Activated naive CD4-positive, alpha-beta T cell (primary cell): ENCODE measurements at places on chromosomes 6 and 20.

- no peak for DNase-seq
Observed at GRCh38 chr6:146650799-146651481, 52.2 kb downstream of the ADGB start.

DNA sequence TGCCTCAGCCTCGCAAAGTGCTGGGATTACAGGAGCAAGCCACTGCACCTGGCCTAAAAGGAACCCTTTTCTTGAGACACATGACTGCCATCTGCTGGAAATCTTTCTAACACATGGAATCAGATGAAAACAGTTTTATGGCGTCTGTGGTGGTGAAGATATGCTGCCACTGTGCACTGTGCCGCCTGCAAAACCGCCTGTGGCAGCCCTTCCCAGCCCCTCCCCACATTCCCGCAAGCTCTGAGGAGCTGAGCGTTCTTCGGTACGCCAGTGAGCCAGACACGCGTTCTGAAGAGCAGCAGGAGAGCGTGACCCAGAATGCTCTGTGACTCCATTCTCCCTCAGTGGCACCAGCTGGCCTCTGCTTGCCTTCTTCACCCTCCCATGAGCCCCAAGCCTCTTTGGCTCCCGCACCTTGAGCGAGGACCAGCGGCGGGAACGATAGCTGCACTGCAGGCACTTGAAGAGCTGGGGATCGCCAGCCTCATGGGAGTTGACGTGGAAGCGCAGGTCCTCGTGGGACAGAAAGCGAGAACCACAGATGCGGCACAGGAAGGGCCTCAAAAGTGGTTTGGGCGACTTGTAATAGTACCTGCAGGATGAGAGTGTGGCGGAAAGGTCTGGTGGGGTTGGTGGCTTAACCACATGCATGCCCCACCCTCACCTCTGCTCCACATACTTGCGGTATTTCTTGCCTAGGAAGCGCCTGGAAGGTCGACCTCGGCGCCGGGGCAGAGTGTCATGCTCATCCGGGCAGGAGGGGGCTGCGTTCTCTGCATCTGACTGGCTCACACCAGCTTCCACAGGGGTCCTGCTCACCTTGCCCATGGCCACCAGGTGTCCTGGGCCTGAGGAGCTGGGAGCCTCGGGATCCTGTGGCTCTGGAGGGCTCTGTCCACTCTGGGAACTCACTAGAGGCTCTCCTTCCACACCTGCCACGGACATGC is 8.7 kb downstream of the ZNF335 start:
- DNase-seq = no peak

- DNase-seq = no peak
Observed at GRCh38 chr20:62732031-62732760, 23.6 kb downstream of the NTSR1 start.

GRCh38 chr6:86723729-86724128 is 213.6 kb upstream of the HTR1E start:
- no peak for DNase-seq

GRCh38 chr6:22468256-22468965 is 101.0 kb upstream of the HDGFL1 start:
- no peak for DNase-seq

DNA sequence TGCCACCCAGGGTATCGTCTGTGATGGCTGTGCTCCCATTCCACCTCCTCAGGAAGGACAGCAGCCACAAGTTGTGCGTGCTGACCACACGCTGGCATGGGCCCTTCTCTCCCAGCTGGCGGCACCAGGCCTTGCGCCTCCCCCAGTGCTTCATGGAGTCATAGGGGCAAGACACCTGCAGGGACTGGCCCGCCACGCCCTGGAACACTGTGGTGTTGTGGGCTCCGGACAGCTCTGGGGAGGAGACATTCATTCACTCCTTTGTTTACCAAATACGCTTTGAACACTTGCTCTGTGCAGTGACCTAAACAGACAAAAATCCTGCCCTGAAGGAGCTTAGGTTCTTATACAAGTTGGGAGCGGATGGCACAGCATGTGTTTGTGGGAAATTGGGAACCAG is 1.5 kb downstream of the TREM2 start:
- DNase-seq = no peak

DNA sequence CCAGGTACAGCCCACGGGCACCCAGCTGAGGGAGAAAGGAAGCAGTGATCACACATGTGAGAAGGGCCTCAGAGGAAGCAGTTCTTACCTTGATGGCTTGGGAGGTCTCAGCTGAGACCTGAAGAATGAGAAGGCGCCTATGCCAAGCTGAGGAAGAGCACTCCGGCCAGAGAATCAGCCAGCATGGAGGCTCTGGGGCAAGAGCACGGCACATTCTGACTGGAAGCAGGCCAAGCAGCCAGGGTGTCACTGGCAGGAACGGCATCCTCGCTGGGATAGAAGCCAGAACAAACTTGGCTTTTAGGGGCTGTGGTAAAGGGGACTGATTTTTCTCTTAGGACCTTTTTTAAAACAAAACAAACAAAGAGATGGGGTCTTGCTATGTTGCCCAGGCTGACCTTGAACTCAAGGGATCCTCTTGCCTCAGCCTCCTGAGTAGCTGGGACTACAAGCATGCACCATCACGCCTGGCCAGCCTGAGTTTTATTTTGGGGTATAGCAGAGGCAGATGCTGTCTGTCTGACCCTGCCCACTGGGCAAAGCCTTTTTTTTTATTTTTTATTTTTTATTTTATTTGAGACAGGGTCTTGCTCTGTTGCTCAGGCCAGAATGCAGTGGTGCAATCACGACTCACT is 17.6 kb downstream of the GHRH start:
- no peak for DNase-seq

GRCh38 chr20:39630215-39630908 is 668.2 kb downstream of the DHX35 start:
- DNase-seq = no peak

DNA sequence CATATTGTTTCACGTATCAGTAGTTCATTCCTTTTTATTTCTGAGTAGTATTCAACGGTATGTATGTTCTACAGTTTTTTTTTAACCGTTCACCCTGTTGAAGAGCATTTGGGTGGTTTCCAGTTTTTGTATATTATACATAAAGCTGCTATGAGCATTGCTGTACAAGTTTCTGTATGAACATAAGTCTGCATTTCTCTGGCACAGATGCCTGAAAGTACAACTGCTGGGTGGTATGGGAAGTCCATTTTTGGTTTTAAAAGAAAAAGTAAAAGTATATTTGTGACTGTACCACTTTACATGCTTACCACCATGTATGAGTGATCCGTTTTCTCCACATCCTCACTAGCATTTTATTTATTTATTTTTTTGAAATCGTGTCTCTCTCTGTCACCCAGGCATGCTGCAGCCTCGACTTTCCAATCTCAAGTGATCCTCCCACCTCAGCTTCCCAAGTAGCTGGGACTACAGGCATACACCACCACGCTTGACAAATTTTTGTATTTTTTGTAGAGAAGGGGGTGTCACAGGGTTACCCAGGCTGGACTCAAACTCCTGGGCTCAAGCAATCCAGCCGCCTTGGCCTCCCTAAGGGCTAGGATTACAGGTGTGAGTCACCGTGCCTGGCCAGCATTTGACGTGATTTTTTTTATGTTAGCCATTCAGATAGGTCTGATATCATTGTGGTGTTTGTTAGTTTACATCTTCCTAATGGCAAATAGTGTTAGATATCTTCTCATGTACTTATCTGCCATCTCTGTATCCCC is 11.0 kb upstream of the SIM1 start:
- DNase-seq = no peak

- DNase-seq = no peak
Observed at GRCh38 chr6:73234733-73235132, 9.4 kb upstream of the KHDC1L start.

DNA sequence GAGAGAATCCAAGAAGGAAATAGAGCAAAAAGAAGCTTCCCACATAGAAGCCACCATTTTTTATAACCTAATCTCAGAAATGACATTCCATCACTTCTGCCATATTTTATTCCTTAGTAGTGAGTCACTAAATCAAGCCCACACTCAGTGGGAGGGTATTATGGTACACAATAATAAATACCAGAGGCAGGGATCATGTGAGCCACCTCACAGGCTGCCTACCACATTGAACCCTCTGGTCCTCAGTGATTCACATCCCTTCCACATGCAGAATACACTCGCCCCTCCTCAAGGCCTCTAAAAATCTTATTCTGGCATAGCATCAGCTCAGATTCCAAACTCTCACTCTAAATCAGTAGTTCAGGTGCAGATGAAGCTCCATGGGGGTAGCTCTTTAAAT is 49.4 kb downstream of the TMC2 start:
- no peak for DNase-seq

- no peak for DNase-seq
Observed at GRCh38 chr6:137968455-137968804, 101.4 kb downstream of the TNFAIP3 start.

- DNase-seq = no peak
Observed at GRCh38 chr20:44203161-44203560, 7.4 kb downstream of the OSER1 start.

DNA sequence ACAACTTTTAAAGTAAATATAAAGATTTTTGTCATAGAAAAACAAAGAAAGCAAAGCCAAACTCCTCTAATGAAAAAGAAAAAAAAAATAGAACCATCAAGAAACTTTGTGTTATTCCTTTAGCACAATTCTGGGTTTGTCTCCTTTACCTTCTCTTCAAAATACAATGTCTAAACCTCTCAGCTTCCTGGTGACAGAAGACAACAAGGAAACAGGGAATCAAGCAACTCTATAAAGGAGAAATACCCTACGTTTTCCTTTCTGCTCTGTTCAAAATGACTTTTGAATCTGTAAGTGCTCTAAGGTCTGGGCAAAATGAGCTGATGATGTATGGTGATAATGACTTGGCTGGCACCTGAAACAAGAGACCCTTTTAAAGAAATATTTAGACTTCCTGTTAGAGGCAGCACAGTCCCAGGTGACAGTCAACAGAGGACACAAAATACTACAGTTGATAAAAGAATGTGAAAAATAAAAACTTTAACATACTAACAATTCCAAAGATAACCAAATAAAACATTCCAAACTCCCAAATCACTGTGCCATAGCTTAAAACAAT is 101.4 kb downstream of the PRDM1 start:
- DNase-seq = no peak

GRCh38 chr6:159013229-159013628 is 13.2 kb upstream of the RSPH3 start:
- DNase-seq = no peak

DNA sequence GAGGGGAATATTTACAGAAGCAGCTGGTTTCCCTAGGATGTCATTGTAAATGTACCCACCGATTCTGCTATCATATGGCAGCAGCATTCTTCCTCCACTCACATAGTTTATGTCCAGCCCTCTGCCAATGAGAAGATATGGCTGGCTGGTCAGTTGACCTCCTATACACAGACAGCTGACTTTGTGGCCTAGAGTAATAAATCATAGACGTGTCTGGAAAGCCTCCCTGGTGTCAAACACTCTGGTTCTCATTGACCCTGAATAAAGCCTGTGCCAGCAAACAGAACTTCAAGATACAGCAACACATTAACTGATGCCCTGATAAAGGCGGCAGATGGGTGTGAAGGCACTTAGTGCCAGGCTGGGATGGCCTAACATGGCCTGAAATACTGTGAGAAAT is 52.6 kb downstream of the GPR63 start:
- DNase-seq = no peak

- DNase-seq = no peak
Observed at GRCh38 chr6:43903739-43904290, 133.8 kb downstream of the VEGFA start.

DNA sequence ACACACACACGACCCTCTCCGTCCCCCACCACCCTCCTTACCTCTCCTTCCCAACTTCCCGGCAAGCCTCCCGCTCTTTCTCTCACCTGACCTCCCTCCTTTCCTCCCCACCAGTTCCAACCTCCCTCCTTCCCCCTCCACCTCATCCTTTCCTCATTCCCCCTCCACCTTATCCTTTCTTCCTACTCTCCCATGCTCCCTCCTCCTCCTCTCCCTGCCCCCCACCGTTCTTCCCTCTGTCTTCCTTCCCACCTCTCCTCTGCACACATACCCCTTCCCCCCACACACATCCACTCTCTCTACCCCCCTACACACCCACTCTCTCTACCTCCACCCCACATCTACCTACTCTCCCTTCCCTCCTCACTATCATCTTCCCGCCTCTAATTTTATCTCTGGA is 144.2 kb downstream of the TBC1D32 start:
- DNase-seq = no peak

- no peak for DNase-seq
Observed at GRCh38 chr20:5973971-5974370, 23.5 kb downstream of the MCM8 start.

DNA sequence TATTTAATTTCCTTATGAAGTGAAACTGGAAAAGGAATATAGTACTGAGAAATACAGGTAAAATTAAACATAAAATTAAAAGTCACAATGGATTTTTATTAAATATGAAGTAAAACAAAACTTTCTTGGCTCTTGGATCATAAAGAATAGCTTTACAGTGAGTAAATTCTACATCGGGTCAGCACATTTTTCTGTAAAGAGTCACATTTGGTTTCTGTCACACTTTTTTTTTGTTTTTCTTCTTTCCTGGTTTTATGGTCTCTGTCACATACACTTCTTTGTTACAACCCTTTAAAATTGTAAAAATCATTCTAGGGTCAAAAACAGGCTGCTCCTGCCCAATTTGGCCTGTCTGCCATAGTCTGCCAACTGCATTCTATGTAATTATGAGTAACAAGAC is 254.4 kb upstream of the POU3F2 start:
- DNase-seq = no peak

- no peak for DNase-seq
Observed at GRCh38 chr6:54805077-54805476, 41.5 kb upstream of the FAM83B start.

- DNase-seq = no peak
Observed at GRCh38 chr6:110125361-110125760, 54.1 kb downstream of the WASF1 start.

DNA sequence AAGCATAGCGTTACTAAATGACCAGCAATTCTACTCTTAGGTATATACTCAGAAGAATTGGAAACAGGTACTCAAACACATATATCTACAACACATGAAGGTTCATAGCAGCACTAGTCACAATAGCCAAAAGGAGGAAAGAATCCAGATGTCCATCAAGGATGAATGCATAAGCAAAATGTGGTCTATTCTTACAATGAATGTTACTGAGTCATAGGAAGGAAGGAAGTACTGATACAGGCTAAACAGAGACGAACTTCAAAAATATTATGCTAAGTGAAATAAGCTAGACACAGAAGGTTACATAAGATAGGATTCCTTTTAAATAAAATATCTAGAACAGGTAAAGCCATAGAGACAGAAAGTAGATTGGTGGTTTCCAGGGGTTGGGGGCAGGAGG is 93.5 kb downstream of the MAP3K7 start:
- DNase-seq = no peak

DNA sequence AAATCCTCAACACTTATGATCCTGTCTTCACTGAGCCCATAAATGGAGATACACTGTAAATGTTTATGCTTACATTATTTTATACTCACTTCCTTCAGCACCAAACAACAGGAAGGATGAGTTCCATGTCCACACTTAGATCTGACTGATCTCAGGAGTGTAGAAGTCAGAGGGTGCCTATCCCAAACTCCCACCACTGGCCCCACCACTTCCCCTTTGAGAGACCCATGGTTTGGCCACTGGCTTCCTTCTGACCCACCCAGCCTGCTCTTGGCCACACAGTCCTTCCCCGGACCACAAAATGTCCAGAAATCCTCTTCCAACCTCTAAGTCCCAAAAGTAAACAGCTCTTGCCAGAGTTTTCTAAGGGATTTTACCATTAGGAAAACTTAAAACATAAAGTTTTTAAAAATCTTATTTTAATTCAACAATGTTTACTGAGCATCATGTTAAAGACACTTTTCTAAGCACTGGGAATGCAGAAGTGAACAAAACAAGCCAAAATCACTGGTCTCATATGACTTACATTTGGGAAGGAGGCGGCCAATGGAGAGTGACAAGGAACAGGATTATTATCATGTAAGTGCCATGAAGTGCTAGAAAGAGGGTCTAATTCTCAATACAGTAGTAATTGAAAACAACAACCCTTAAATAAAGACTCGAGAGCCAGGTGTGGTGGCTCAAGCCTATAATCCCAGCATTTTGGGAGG is 103.8 kb downstream of the NRSN1 start:
- DNase-seq = no peak
